ENCODE measurements at places on chromosomes 11 and 22.

GRCh38 chr11:40125054-40125453 is 1334.4 kb downstream of the LRRC4C start:
- no peak for DNase-seq

GRCh38 chr11:22688914-22689313 is 22.5 kb downstream of the GAS2 start:
- no peak for DNase-seq

GRCh38 chr22:49769691-49770546 is 57.8 kb downstream of the BRD1 start:
- no peak for DNase-seq

GRCh38 chr11:110613197-110613918 is 98.9 kb downstream of the ARHGAP20 start:
- DNase-seq: peak; percentile 26

DNA sequence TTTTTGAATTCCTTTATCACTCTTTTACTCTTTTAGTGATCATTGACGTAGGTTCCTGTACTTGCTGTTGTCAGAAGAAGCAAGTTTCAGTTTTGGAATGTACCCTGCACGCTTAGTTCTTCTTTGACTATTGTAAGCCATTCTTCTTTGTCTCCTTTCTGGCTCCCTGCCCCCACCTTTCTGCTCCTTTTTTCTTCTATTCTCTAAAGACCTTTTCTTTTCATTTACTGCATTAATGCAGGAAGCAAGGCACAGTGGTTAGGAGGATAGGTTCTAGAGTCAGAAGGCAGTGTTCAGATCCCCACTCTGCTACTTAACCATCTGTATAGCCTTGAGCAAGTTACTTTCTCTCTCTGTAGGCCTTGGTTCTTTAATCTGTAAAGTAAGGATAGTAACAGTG is 33.7 kb upstream of the RAG2 start:
- DNase-seq: no peak

- peak; percentile 13 for DNase-seq
Observed at GRCh38 chr11:121059605-121060004, 35.7 kb downstream of the TBCEL start.

- no peak for DNase-seq
Observed at GRCh38 chr22:39917197-39917643, 16.3 kb downstream of the GRAP2 start.

- no peak for DNase-seq
Observed at GRCh38 chr11:131734871-131735270, 364.5 kb downstream of the NTM start.

DNA sequence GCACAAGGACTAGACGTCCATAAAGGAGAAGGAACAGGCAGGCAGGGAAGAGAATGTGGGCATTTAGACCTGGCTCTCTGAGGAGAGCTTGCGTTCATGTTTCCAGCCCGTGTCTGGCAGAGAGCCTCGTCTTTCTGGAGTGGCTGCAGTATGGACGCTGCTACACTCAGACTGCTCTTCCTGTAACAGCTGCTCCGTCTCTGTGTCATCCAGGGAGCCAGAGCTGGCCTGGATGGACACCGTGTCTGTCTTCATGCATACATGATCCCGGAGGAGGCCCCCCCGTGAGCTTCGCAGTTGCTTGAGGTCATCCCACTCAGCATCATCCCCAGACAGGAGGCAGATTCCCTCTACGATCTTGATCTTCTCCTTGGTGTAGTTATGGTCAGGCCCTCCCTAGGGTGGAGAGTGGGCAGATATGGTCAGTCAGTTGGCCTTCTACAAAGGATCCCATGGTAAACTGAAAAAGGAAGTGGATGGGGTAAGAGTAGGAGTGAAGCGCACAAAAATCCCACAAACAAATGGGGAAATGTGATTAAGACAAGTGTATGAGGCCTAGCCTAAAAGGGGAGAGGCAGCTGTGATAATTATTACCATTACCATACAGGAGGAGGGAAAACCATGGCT is 13.0 kb upstream of the CKAP5 start:
- DNase-seq: no peak

- DNase-seq: no peak
Observed at GRCh38 chr11:11756718-11757117, 85.1 kb upstream of the USP47 start.
